ENCODE measurements at places on chromosomes 2 and 18.

- no peak for DNase-seq
Observed at GRCh38 chr18:75779450-75779849, 351.9 kb upstream of the SMIM21 start.

GRCh38 chr2:206765242-206766056 is at the start of the genes FASTKD2 and MDH1B:
Gene FASTKD2, plus strand, starts transcription at chr2:206765606. Its CDS starts 1,088 bp downstream, at chr2:206766694.
Gene MDH1B, minus strand, starts transcription at chr2:206765328. Its CDS starts 57 bp downstream, at chr2:206765271.
- DNase-seq, result peak; percentile 94

DNA sequence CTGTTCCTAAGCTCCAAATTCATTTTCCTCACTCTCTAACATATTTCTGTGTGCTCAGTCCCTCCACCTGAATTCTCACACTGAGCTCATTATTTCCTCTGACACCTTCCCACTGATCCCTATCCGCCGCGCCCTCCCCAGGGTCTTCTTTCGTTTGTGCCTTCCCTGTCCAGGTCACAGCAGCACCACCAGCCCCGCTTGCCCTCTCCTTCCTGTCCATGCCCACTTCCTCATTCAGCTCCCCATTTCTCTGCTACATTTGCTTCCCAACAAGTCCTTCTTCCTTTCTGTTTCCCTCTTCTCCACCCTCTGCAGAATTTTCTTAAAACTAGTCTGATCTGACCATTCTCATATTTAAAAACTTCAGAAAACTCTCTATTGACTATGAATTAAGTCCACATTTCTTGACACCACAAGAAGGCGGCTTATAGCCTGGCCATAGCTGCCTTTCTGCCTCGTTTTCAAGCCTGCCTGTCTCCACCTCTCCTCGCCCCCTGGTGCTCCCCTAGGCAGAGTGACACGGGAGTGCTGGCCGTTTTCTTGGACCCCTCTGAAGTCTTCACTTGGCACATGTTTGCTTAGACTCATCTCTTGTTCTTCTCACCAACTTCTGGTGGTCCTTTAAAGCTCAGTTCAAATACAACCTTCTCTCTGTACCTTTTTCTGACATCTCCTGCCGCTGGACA is 138.7 kb upstream of the BOD1L2 start:
- no peak for DNase-seq

DNA sequence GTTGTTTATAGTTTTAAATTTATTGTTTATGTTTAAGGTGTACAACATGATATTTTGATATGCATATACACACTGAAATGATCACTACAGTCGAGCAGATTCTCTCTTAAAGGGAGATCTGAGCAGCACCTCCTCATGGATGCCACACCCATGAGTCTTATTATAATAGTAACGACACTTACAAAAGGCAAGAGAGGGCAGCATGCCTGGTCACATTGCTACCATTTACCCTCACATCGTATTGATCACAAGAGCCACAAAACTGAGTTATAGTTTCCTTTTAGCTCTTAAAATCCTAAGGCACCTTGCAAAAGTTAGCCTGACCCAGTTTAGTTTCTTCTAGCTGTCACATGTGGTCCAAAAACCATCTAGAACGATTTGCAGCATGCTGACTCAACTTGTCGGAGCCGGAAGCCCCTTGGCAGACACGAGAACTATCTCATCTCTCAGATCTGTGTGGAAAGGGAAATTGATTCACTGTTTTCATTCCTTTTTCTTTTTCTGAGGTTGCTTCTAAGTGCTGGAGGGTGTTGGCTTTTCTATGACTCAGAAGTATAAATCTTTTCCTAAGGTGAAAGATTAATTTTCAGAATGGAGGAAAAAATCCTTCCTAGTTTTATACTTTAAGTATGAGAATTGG is 85.3 kb downstream of the CDC42EP3 start:
- peak; percentile 97 for DNase-seq

DNA sequence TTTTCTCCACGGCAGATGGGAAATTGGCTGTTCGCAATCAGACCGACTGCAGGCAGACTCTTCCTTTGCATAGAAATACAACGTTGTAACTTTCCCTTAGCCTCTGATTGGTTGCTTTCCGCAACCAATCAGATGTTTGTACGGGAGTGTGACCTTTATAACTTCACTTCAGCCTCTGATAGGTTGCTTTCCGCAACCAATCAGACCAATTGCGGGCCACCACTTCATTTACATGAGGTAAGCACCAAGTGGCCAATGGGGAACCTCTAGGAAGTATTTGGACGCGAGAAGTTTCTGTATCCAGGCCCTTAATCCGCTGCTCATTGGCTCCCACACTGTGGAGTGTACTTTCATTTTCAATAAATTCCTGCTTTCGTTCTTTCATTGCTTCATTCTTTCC is 19.1 kb downstream of the SLC25A12 start:
- DNase-seq, result no peak

DNA sequence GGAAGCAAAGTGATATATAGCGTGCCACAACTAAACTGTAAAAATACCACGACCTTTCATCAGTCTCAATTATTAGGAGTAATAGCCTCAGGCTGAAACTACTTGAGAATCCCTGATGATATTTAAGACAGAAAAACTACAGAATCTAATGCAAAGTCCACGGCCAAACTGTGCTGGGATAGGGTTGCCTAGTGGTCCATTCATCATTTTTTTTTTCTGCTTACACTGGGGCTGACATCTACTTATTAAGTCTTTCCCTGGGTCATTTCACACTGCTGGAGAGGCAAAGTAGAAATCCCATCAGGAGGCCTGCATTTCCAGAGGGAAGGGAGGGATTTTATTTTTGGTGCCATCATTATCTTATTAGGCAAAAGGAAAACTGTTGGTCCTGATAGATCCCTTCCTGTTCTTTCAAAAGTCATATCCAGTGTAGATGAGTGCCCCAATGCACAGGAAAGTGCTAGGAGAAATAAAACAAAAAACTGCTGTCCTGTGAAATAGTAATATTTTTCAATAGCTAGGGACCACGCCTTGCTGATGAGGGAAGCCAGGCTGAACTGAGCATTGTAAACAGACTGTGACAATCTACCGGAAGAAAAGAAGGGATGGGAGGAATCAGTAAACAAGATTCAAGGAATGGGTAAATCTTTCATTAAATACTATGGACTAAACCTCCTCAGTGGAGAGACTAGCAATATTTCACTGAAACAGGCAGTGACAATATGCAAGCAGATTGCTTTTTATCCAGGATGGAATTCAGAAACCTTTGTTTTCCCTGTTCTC is 644.3 kb downstream of the IRS1 start:
- DNase-seq, result no peak

DNA sequence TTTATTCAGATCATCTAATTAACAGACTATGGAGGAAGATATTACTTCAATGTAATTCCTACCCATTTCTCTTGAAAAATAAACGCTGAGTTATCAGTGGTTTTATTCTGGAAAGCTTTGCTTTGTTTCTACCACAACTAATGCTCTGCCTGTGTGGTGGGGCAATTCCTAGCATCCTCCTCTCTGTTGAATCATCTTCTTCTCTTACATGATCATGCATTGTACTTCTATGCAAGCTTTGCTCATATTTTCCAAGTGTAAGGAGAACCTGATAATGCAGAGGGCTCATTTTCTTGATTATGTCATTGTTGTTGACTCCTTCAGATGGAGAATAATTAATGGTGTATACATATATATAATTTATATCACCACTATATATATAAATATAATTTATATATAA is 46.7 kb downstream of the CCDC195 start:
- DNase-seq, result no peak

- no peak for DNase-seq
Observed at GRCh38 chr18:12559319-12559718, 98.6 kb downstream of the SPIRE1 start.

- DNase-seq, result no peak
Observed at GRCh38 chr2:3899536-3900155, 196.3 kb downstream of the DCDC2C start.

DNA sequence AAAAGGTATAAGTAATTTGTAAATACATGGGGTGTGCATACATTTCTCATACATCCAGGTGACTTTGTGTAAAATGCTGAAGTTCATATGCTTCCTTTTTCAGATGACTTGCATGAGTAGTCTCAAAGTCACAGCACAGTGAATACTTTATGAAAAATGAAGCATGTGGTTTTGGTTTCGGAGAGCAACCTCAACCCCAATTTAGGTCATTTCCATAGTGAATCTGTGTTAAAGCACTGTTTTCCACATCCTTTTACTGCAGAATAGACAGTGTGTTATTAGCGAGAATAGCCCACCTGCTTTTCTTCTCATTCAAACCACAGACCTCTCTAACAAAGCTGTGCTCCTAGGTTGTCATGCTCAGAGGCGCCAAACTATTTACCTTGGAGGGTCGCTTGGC is 204.4 kb upstream of the RASGRP3 start:
- peak; percentile 10 for DNase-seq

DNA sequence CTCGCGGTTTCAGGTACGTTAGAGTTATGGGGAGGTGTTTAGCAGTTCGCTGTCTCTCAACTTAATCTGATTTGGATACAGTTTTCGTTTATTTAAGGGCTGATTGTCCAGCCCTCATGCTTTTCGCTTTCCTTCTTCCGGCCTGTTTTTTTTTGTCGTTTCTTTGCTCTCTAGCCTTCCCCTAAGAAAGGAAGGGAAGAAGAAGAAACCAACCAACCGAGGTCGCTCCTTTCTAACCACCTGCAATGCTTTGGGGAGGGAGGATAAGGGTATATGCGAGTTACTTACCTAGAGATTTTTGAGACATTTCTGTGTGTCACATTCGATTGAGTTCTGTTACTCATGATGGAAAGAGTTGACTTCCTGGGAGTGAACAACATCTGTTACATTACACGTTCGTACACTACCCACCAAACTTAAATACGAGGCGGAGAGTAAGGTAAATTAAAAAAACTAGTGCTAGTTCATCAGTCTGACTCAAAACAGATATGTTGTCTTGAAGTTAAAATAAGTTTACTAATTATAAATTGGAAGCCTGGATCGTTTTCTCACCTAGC is 918 bp downstream of the EIF5B start:
- peak; percentile 24 for DNase-seq

DNA sequence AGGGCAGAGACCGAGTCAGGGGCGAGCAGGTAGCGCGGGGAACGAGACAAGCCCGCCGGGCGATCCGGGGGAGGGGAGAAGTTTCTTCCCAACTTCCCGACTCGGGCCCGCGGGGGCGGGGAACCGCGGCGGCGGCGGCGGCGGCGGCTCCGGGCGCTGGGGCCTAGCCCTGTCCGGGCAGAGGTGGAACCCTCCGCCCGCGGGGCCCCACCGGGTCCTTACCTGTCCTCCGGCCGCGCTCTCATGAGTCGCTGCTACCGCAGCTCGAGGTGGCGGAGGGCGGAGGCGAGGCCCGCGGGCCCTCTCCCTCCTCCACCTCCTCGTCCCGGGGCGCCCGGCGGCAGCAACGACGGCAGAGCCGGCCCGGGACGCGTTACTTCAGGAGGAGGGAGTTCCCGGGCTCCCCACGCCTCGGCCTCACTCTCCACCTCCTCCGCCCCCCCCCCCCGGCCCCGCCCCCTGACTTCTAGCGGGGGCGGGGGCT is at the start of gene YES1:
TSS of gene YES1 (minus strand) at position 351 of the 484 bp plus-strand sequence. CDS start 55,415 bp downstream, outside the sequence.
- peak; percentile 69 for DNase-seq

DNA sequence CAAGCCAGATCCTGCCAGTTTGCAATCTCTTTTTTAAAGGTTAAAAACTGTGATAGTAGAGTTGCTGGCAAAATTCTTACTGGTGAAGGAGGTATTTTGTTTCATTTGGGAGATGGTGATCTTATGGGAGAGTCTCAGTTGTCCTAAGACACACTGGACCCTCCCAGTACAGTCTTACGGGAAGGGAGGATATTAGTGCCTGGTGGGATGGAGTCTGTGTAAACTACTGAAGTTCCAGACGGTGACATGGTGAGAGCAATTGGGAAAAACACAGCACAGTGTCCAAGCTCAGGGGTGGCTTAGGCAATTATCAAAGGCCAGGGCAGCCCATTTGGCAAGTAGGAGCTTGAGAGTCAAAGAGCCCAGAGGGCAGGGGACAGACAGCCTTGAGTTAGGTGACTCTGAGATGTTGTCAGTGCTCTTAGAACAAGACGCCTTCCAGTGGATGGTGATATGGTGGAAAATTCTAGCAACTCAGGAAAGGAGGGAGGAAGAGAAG is 143.7 kb upstream of the CCDC68 start:
- DNase-seq, result no peak

DNA sequence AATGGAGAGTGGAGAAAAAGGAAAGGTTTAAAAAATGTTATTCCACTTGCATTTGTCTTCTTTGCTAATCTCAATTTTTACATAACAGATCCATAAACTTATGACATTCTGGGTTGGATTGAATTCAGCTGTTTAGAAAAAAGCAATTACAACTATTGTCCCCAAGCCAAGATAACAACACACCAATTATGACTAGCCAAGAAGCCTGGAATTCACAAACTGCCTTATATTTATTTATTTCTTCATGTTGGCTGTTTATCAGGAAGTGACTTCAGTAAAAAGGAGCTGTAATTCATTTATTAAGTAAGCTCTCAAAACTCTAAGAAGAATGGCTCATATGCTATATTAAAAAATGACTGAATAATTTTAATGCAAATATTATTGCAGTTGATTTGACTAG is 137.4 kb downstream of the CALCRL start:
- DNase-seq, result peak; percentile 74

DNA sequence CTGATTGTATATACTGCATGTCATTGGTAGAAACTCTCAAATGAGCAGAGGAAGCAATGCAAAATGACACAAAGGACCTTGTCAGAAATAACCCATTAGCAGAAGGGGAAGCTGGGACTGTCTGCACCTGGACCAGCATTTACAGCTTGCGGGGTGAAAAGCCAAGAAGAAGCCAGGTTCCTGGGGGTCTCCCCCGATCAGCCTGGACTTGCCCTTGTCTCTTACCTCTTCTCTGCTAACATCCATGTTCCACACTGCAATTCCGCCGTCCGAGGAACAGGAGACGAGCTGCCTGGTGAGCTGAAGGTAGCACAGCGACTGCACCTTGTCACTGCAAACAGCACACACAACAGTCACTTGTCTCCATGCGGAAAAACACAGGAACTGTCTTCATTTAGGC is 51.1 kb downstream of the WDFY1 start:
- no peak for DNase-seq

- no peak for DNase-seq
Observed at GRCh38 chr2:198042189-198042588, 237.8 kb downstream of the PLCL1 start.

GRCh38 chr2:80070587-80070986 is 234.0 kb downstream of the LRRTM1 start:
- DNase-seq, result no peak

GRCh38 chr2:158734442-158734841 is 60.7 kb upstream of the DAPL1 start:
- DNase-seq, result no peak

GRCh38 chr2:112980537-112980936 is 2.7 kb downstream of the IL36G start:
- DNase-seq, result no peak

GRCh38 chr2:124713969-124714368 is 688.9 kb downstream of the CNTNAP5 start:
- DNase-seq, result no peak

DNA sequence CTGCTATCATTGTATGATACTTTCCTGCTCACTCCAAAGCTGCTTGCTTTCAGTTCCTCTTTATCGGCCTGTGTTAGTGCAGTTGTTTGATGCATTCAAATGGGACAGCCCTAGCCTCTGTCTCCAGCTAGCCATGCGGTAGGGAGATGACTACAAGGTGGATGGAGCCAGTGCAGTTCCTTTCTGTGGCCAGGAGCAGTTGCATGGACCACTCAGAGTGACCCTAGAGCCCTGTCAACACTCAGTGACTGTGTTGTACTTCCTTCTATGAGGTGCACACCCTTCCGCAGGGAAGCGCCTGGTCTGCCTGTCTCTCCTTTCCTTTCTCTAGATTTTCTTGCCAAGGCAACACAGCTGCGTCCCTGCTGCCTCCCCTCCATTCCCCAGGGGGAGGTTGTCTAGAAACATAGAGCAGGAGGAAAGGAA is 33.8 kb downstream of the KCNS3 start:
- DNase-seq, result no peak
